ENCODE measurements at places on chromosomes 3 and 15. TPM values are rescaled to one million over a fixed set of nuclear protein-coding genes. Genes with fewer than 3 reads are reported as not detected.

- no peak for DNase-seq
Measured at GRCh38 chr15:62439543-62440016, 274.5 kb upstream of the C2CD4B start.

Gene DNAJC17
- 41.2 TPM for total RNA-seq

Gene KCNAB1
- total RNA-seq = 1.6 TPM

Gene NOP10
- 116 TPM for total RNA-seq

GRCh38 chr15:99438691-99439523 lies 126.9 kb upstream of the MEF2A start:
- DNase-seq = no peak

Gene LYZL4
- 0.32 TPM for total RNA-seq

Gene SNURF
- total RNA-seq = 39.3 TPM

Gene SLC9C1
- total RNA-seq = 0.46 TPM

- peak; percentile 26 for DNase-seq
Measured at GRCh38 chr3:126540342-126540849, 16.4 kb downstream of the CHST13 start.

DNA sequence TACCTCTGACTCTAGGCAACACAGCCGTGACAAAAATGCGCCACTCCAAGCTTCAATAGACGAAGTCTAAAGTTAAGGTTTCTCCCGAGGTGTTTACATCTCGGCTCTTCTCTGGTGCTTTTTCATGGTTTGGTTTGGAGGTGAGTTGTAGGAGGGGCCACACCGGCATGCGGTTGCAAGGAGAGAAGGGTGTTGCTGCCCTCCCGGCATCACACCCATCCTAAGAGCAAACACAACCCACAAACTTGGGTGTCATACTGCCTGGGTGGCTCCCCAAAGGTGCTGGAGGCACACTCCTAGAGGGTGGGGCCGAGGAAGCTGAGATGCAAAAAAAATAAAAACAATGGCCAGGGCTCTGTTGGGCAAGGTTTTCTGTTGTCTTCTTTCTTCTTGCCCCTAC lies 225.2 kb upstream of the ICE2 start:
- no peak for DNase-seq

Gene CNTN3
- 10.8 TPM for total RNA-seq

GRCh38 chr3:50278880-50279224 lies at the start of gene LSMEM2:
Gene LSMEM2 (plus strand): TSS chr3:50279087. CDS start chr3:50279114, 27 bp downstream.
- DNase-seq = no peak

DNA sequence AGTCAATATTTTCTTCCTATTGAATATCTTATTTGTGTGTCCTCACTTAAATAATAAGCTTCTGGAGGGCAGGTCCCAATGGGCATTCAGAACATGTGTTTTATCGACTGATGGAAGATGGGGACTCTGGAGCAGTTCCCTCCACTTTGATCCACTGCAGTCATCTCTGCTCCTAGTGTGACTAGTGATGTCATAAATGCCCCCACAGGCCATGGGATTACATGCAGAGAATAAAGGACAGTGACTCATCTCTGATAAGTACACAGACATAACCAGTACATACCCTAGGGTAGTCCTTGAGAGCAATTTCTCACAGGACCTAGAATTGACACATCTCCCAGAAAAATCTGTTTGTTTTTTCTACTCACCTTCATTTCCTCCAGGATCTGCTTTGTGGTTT lies 49.4 kb upstream of the FMN1 start:
- DNase-seq = no peak

Gene GNB5
- 61.4 TPM for total RNA-seq

Gene CLCN2
- total RNA-seq = 104 TPM

GRCh38 chr3:105774444-105775180 lies 94.2 kb downstream of the CBLB start:
- no peak for DNase-seq

DNA sequence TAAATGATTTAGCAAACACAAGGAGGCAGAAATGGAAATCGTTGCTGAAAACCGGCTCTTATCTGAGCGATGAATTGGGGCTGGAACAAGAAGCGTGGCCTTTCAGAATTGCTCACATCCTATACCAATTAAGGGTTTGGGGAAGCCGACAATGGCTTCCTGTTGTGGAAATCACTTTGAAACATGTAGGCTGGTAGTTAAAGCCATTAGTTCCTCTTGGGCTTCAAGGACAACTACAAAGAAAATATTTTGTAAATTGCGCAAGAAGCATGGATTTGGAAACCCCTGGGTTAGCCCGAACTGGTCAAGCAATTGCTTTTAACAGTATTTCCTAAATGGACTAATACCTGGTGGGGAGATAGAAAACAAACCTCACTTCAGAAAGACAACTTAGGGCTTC lies 182.4 kb downstream of the ADAMTS9 start:
- no peak for DNase-seq

Gene RETNLB
- total RNA-seq = not detected

Gene RASGRP1
- 4.6 TPM for total RNA-seq

- DNase-seq = no peak
Measured at GRCh38 chr3:172557515-172558220, 34.4 kb upstream of the TNFSF10 start.

- no peak for DNase-seq
Measured at GRCh38 chr15:63672369-63672768, 75.2 kb downstream of the FBXL22 start.

- DNase-seq = no peak
Measured at GRCh38 chr15:92654662-92655061, 913 bp downstream of the FAM174B start.

GRCh38 chr3:10228248-10228950 lies 19.9 kb upstream of the TATDN2 start:
- no peak for DNase-seq

Gene SNX22
- total RNA-seq = 1.0 TPM

DNA sequence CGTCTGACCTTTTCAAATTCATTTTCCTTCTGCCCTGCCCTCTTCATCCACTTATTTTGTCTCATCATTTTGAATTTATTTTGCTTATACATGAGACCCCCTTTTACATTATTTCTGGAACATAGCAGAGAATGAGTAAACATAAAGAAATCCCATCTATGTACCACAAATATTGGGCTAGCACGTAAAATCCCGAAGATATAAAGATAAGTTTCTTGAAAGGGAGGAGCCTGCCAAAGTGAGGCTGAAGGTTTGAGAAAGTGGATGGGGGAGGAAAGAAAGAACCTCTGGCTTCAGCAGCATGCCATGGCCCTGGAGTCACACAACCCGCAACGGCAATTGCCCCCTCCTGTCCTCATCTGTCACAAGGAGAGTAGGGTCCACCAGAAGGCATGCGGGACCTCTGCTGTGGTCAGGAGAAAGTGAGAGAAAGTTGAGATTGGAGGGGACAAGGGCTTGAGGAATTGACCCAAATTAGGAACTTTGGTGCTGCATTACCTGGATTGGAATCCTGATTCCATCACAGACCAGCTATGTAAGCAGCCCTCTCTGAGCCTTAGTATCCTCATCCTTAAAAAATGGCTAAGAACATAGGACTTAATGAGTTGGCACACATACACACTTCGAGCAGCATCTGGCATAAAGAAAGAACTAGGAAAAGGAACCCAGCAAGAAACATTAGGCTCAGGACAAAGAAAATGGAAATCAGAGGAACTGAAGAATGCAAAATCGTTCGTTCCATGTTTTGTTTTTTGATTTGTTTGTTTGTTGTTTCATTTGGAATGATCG lies 53.7 kb upstream of the GYG1 start:
- DNase-seq = no peak

Gene DUOXA2
- 87.1 TPM for total RNA-seq

DNA sequence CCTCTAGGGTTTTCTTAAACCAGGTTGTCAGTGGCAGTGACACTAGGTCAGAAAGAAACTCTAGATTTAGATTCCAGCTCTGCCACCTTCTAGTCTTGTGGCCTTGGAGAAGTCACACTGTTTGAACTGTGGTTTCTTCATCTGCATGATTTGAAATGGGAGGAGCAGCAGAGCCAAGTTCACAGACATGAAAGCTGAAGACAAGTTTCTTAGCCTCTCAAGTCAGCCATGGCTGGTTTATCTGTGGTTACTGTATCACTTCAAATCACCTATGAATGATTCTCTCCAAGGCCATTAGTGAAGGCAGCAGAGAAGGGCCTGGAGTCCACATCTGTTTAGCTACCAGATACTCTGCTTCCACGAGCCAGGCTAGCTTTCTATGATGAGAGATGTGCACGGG lies 15.6 kb downstream of the CLEC3B start:
- DNase-seq = no peak

Gene ANKRD63
- 1.6 TPM for total RNA-seq

Gene CYP1A1
- 13.8 TPM for total RNA-seq

Gene DPPA2
- not detected for total RNA-seq

DNA sequence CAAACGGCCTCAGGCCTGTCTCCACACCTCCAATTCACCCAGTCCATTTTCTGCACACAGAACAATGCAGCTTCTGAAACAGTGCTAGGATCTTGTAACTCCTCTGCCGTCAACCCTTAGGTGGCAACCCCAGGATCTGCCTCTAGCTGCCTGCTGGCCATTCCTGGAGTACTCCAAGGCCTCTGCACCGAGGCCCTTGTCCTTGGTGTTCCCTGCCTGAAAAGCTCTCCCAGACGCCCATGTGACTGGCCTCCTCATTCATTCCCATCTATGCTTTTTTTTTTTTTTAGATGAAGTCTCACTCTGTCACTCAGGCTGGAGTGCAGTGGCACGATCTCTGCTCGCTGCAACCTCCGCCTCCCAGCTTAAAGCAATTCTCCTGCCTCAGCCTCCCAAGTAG lies 18.3 kb downstream of the RAB43 start:
- no peak for DNase-seq

Gene GNL3
- total RNA-seq = 29.4 TPM

GRCh38 chr3:52002748-52003147 lies 7.1 kb upstream of the RPL29 start:
- DNase-seq = no peak

DNA sequence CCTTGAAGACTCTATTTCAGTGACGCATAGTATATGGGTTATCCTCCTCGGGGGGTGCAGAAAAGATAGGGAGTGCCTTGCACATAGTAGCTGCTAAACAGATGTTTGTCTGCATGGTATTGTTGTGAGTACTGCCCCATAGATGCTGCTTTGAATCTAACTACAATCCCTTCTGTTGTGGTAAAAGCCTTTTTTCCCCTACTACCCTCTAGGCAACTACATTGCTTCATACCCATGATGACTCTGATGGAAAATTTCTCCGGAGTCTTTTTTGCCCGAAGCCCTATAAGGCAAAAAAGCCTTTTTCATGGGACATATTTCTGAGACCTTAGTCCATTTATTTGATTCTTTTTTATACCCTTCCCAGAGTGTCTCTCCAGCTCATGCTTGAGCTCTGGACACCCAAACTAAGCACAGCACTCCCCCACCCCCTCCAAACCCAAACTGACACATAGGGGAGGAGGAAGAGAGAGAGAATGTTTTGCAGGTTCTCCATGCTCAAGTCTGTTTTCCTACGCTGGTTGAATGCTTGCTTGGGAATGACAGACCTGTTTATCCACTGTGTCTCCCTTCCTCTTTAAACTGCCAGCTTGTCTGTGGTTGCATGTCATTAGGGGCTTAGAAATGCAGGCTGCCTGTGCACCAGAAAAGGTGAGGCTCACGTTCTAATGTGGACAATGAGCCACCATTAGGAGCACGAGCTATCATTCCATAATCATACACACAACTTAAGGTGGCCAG lies 52.9 kb downstream of the LRTM1 start:
- DNase-seq = no peak

GRCh38 chr3:62830727-62831322 lies 44.4 kb downstream of the CADPS start:
- DNase-seq = no peak

Gene STARD5
- 6.7 TPM for total RNA-seq

DNA sequence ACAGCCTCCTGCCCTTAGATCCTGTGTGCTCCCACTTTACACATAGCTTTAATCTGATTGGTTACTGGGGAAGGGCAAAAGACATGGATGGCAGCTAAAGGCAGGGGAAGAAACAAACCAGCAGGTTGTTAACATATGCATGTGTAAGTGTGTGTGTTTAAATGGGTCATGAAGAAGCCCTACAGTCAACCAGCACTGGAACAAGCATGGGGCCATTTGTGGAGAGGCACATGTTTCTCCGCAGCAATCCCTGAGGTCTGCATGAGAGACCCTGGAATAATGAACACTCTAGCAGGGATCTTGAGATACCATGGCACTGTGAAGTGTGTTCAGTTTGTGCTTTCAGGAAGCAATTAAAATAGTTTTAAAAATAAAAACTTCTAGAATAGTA lies 6.0 kb downstream of the KLF13 start:
- no peak for DNase-seq

- no peak for DNase-seq
Measured at GRCh38 chr3:100158918-100159330, 44.6 kb upstream of the FILIP1L start.

Gene FAM107A
- 6.4 TPM for total RNA-seq

DNA sequence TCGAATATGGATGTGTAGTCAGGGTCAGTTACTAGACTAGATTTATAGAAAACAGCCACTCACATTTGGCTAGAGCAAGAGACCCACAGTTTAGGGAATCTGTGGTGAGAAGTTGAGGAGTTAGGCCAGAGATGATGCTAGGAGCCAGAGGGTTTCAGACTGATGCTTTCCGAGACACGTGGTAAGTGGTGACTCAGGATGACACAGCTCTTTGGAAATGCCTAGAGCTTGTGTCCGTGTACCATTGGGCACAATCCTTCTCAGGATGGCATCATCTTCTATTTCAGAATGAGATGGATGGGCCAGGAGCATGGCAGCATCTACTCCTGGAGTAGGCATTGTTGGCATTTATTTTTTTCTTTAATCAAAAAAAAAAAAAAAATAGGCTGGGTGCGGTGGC lies 28.5 kb downstream of the PTPRG start:
- no peak for DNase-seq

Measured in mucosa of gallbladder (tissue), 1 donor.